Activated effector memory CD4-positive, alpha-beta T cell treated with Interleukin-2 at 50 U/mL for 16 hours (primary cell): ENCODE measurements at places on chromosomes 5 and 9.

GRCh38 chr5:74579215-74579614 lies 61.3 kb downstream of the ENC1 start:
- peak; percentile 34 for DNase-seq

DNA sequence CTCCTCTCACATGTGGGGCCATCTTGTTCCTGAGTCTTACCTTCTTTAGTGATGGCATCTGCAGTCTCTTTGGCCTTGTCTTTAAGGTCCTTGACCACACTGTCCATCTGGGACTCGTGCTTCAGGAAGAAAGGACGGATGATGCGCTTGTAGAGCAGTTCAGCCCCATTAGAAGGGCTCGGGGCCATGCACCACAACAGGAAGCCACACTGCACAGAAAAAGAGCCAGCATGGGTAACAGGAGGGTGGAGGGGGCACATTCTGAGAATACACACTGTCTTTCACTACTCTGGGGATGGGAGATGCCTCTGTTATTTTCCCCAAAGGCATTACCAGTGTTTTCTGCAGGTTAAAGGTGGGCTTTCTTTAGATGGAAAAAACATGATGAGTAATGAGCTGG lies 25.9 kb downstream of the SRP19 start:
- DNase-seq, result peak; percentile 26

- no peak for DNase-seq
Measured at GRCh38 chr5:128464596-128464995, 73.4 kb downstream of the FBN2 start.

DNA sequence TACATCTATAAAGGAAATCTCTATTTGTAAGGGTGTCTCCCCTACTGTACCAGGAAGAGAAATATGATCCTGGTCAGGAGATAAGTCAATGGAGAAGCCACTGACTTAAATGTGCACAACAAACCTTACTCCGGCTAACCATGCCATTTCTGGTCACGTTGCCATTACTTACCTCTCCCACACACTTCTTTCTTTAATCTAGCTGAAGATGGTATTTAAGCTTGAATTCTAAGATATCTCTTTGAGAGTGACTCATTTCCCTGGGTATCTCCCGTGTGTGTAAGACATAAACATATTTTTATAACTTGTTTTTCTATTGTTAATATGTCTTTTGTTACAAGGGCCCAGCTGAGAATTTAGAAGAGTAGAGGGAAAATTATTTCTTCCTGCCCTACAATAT lies 296.6 kb downstream of the SEMA5A start:
- no peak for DNase-seq

GRCh38 chr5:52520171-52520570 lies 267.5 kb upstream of the ITGA1 start:
- DNase-seq, result no peak

DNA sequence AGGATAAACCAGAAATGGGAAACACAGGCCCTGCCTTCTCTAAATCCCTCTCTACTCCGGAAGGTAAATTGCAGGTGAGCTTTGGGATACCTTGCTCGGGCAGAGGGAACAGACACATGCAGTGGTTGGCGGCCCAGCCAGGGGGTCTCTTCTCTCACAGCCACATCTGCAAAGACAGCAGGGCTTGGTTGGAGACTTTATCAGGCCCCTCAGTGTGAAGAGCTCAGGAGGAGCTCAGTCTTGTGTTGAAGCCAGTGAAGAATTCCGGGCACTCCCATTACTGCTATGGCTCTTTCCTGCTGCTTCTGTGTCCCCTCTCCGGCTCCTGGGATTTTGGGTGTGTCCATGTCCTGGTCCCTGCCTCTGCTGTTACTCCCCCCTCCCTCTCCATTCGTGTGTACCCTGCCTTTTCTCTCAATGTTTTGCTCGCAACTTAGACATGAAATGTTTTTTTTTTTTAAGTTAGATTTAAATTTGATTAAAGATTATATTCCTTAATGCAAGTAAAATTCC lies 99.8 kb downstream of the TRIO start:
- no peak for DNase-seq

DNA sequence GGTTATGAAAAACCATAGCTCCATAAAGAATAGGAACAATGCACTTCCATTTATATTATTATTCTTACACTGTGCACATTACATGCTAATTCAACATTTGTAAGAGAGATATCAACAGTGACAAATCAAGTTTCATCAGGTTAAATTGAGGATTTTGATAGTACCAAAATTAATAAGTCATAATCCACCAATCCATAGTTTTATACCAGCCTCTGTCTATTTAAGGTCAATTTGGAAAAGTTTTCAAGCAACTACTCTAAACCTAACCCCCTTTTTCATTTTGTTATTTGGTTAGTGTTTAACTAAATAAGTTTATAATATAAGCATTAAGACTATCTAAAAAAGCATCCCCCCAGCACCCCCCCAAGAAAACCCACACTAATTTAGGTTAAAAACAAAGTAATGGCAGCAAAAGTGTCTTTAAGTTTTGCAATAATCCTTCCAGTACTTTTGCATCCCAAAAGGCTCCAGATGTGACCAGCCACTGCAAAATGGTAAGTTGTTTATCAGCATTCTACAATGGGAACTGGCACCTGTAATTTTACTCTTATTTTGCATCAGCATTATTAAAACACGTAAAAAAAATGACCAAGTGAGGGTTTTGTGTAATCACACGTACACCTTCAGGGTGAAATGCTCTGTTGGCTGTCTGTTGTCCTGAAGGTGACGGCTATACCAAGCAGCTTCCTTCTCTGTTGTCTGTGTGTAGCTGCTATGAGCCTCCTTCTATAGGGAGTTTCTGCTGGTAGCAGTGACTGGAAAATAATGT lies 36.8 kb upstream of the SSBP2 start:
- DNase-seq, result no peak

DNA sequence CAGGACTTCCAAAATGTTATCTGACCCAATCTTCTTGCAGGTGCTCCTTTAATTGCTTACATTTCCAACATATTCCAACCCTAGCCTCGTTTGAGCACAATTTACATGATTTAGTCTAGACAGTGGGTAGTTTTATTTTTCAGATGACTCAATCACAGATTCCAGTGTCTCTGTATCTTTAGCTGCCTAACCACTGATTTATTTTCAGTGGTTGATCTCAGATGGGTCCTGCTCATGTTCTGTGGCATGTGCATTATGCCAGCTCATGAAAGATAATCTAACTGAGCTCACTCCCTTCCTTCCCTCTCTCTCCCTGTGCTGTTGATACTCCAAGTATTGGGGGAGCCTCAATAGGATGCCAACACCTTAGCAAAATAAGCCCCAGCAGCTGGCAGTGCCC lies 106.1 kb upstream of the ICE1 start:
- DNase-seq, result no peak

DNA sequence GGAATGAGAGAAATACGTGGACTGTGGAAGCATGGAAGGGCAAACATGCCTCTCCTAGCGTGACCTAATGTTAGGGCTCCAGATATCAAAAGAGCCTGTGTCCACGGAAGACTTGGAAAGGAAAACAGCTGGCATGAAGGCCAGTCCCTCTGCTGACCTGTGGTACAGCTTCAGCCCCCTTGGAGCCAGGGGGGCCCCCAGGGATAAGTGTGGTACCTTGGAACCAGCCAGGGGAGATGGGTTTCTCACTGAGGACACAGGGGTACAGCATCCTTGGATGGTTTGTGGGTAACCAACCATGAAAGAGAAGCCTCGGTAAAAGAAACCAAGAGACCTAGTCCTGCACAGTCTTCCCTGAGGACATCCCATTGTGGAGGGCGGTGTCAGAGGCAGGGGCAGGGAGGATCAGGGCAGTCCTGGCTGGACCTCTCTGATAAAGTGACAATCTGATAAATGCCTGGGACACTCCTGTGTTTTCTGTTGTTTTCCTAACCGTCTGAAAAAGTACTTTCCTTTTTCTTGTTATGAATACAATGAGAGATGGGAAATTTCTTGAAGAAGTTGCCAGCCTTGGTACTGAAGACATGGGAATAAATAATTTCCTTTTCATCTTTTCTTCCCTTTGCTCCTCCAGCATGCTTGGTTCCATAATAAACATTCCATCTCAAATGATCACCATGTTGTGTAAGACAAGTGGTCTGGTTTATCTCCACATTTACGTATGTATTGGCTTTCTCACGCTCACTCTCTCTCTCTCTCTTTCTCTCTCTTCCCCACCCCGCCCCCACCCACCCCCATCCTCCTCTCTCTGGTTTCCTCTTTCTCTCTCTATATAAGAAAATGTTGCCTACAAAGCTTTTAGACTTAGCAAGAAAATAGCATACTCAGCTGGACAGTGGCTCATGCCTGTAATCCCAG lies 102.1 kb downstream of the SUSD1 start:
- DNase-seq, result no peak

DNA sequence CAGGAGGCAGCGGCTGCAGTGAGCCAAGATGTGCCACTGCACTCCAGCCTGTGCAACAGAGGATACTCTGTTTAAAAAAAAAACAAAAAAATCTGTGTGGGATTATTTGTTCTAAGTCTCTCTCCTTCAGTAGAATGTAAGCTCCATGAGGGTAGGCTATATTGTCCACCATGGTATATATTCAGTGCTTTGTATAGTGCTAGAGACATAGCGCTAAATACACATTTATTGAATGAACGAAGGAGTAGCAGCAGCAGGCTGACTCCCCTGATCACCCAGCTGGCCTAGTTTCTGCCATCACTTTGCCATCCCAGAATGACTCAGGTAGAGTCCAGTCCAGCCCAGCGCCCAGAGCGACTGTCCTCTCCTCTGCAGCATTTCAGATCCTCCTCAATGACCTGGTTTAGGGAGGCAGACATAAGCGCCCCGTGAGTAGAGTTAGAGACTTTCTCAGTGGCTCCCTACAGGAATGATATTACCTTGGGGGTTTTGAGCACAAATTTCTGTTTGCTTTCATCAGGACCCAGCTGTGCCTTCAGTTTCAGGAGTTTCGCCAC lies 716 bp downstream of the HARS1 start:
- no peak for DNase-seq

DNA sequence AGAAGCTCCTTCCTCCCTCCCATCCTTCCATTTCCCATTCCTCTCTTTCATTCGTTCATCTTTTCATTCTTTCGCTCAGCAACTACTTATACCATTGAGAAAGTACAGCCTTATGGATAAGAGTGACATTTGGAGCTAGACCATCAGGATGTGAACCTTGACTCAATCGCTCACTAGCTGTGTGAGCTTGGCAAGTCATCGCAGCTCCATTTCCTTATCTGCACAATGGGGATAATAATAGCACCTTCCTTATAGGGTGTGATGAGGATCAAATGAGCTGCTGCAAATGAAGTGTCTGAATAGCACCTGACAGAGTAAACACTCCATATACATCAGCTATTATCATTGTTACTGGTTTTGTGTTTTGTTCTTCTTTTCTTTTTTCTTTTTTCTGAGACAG lies 28.1 kb upstream of the SYNPO start:
- DNase-seq, result no peak

DNA sequence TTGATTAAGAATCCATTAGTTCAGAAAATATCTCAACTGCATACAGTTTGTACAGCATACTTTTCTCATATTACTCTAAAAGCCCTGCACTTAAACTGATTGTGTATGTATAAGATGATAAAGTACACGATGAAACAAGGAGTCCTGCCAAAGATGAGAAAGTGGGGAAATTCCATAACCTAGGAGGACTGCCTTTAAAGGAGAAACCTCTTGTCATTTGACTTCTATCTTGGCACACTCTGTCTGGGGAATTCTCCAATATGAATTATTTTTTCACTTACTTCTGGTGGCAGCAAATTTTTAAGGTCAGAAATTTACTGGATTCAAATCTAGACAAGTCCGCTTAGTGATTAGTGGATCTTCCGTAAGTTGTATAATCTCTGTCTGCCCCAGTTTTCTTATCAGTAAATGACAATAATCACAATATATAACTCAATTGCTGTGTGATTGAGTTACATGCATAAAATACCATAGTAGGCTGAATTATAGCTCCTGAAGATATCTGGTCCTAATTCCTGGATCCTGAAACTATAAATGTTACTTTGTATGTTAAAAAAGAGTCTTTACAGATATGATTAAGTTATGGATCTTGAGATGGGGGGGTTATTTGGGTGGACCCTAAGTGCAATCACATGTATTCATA lies 17.0 kb upstream of the ISOC1 start:
- no peak for DNase-seq

- DNase-seq, result no peak
Measured at GRCh38 chr9:131276094-131276888, at the start of gene FAM78A. Gene FAM78A, minus strand, starts transcription at chr9:131276510. Its CDS starts 331 bp downstream, at chr9:131276179.

DNA sequence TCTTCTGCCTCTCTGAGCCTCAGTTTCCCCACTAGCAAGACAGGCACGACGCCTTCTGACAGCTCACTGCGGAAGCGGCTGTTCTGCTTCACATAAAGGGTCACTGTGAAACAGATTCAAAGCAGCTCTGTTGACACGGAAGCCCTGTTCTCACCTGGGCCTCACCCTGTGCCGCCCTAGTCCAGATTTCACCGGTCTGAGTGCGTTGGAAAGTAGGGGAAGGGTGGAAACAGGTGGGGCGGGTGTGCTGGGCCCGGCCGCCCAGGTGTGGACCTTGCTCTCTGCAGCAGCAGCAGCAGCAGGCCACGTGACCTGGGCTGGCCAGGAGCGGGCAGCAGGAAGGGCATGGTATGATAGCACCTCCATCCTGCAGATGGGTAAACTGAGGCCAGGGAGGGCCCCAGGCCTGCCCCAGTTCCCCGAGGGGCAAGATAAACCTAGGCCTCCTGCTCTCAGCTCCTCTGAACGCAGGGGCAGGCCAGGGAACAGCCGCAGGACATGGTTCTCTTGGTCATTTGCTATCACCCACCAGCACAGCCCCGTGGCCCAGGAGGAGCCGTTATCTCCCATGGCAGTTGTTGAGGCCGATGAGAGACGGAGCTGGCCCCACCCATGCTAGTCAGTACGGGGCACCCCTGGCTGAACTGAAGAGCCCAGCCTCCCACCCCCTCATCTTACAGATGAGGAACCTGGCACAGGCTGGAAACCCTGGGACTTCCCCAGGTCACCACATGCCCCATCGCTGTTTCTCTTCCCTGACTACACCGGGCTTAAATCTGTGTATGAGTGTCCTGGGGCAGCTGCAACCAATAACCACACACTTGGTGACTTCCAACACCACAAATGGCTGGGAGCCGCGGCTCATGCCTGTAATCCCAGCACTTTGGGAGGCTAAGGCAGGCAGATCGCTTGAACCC lies 12.1 kb downstream of the PTGES2 start:
- DNase-seq, result no peak

GRCh38 chr9:110640736-110641135 lies 27.9 kb upstream of the MUSK start:
- no peak for DNase-seq

GRCh38 chr9:14389657-14390056 lies 75.7 kb upstream of the NFIB start:
- DNase-seq, result no peak

GRCh38 chr9:72217306-72217842 lies 68.1 kb downstream of the GDA start:
- no peak for DNase-seq

DNA sequence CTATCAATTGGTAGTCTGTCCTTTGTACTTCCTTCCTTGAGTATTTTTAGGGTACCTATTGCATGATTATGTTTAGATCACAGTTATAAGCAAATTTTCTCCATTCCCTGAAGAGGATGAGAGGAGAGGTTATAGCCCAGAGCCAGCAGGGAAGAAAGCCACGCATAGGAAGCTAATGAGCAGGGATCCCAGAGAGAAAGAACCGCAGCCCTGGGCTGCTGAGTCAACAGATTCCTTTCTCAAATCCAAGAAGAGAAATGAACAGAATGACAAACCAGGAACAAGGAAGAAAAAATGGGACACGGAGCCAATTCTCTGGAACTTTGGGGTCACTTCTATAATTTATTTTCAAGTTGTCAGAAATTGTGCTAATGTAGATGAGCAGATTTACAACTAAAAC lies 284.5 kb downstream of the RFX3 start:
- DNase-seq, result no peak

GRCh38 chr9:70589571-70590314 lies 175.3 kb upstream of the KLF9 start:
- no peak for DNase-seq

- peak; percentile 25 for DNase-seq
Measured at GRCh38 chr9:34675048-34675714, 12.7 kb upstream of the CCL27 start.
